Left lobe of liver (tissue), 2 donors: ENCODE measurements at places on chromosomes 3 and 15.

DNA sequence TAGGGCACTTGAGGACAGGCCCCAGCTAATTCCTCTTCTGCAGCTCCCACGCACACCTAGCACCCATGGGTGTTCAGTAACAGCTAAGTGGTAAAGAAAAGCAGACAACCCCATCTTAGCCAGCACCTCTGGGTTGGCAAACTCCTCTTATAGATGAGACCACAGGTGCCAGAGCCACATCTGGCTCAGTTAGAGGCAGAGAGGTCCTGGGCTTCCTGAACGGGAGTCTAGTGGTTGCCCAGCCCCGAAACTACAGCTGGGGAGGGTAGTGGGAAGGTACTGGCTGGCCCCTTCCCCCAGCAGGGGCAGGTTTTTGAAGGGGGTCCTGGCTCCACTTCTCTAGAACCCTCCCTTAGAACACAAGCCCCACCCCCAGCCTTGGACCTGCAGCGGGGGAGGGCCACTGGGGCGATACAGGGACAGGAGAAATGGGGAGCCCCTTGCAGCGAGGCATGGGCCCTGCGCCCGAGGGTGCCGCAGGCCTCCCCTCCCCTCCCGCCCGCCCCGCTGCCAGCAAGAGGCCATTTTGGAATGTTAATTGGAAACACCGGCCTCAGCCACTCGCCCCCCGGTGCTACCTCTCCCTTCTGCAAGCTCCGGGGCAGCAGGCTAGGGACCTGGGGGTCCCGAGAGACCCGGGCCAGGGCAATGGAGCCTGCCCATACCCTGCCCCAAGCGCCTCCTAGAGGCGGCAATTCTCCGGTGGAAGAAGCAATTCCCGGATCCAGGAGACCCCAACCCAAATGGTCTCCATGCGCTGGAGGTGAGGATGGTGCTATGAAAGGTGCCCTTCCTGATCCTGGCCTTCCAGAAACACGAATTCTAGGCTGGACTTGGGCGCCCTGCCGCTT, 1.5 kb downstream of the DUSP7 start:
- no peak for DNase-seq

DNA sequence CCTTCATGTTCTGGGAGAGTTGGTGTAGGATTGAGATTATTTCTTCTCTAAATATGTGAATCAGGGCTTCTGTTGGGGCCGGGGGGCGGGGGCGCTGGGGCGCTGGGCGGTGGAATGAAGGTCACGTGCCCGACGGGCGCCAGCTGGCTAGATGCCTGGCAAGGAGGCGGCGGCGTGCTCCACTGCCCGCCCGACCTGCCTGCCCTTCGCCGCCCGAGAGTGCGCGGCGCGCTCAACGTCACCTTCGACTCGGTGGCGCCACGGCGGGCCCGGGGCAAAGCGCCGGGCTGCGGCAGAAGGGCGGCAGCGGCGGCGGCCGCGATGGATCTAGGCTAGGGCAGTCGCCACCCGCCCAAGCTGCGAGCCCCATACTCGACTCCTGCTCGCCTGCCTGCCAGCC, 47.0 kb upstream of the LHFPL4 start:
- DNase-seq = no peak

- DNase-seq = no peak
These were observed 93.7 kb upstream of the RBMS3 start for GRCh38 chr3:29186982-29187725.

DNA sequence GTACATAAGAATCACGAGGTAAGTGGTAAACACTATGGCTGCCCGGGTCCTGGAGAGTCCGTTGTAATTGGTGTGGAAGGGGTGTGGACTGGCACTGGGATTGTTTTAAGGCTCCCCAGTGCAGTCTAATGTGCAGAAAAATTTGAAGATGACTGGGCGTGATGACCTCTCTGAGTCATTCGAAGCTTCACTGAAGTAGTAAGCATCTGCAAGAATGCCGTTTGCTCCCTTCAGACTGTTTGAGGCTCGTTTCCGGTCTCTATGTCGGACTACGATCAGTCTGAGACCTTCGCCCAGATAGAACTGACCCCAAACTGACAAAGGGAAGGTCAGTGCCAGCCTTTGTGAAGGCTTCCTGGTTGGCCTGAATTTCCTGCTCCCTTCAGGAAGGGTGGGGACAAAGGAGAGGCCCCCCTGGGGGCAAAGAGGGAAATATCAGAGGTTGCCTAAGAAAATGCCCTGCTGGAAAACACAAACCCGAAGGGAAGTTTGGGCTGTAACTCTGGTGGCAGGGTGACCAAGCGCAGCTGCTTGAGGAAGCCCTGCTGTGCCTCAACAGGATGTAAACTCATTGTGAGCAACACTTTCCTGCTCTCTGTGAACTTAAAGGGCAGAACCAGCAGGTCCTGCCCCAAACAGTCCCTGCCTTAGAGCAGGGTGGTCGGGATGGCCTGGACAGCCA, 34.6 kb downstream of the BTD start:
- DNase-seq = no peak

GRCh38 chr3:14453876-14454638, 51.7 kb downstream of the SLC6A6 start:
- no peak for DNase-seq

DNA sequence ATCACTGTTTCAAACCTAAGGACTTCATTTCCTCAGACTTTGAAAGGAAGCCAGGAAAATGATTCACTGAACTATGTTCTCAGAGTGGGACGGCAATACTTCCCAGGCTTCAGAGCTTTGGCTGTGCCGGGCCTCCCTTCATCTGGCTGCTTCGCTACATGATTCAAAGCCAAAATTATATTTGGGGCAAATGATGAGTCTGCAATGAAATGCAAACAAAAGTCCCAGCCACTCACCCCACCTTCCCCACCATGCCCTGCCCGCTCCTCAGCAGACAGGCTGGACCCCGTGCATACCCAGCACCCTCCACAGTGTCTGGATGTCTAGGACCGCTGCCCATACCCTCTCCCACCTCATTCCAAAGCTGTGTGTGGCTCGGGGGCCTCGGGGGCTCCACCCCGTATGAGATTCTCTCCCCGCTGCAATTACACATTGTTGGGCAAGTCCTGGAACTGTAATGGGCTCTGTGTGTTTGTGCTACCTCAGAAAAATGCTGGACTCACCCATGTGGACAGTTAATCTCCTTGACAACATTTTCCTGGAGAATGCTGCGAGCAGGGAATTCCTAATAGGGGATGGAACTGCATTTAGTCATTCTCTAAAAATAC, 32.2 kb downstream of the ATP10A start:
- no peak for DNase-seq

DNA sequence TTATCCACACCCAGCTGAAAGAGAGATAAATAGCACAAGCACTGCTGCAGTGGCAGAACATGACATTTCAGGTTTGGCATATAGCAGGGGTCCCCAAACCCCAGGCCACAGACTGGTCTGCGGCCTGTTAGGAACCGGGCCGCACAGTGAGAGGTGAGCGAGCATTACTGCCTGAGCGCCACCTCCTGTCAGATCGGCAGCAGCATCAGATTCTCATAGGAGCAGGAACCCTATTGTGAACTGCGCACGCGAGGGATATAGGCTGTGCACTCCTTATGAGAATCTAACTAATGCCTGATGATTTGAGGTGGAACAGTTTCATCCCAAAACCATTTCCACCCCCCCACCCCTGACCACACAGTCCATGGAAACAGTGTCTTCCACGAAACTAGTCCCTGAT, 54.6 kb downstream of the CCR4 start:
- DNase-seq = no peak
